ENCODE measurements at places on chromosomes 4 and X.

GRCh38 chr4:1097553-1097952 lies 15.8 kb downstream of the RNF212 start:
- DNase-seq, result no peak

- no peak for DNase-seq
Observed at GRCh38 chr4:126859314-126859713, 773.4 kb upstream of the INTU start.

DNA sequence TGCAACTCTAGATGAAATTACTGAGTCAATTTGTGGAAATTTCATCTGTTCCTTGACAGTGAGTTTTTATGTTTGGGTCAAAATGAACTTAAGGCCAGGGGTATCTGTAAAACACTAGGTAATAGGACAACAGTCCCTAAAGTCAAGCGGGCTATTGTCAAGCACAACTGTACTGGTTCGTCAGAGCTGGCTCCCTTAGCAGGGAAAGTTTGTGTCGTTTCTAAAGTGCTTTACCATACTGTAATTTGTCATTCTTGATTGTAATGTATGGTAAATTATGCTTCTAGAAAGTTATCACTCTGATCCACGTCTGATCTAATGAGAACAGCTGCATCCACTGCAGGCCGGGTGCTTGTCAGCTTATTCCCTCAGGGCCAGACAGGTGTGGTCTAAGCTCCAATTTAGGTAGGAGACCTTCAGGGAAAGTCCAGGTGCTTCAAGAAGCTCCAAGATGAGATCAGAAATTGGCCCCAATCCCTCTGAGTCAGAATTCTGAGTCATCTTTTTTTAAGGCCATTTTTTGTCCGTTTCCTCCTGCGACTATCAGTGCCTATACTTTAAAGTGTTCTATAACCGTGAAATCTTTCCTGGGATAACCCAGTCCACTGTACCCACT lies 92.2 kb downstream of the PALLD start:
- DNase-seq, result no peak

GRCh38 chr4:137471895-137472294 lies 60.4 kb downstream of the PCDH18 start:
- no peak for DNase-seq

DNA sequence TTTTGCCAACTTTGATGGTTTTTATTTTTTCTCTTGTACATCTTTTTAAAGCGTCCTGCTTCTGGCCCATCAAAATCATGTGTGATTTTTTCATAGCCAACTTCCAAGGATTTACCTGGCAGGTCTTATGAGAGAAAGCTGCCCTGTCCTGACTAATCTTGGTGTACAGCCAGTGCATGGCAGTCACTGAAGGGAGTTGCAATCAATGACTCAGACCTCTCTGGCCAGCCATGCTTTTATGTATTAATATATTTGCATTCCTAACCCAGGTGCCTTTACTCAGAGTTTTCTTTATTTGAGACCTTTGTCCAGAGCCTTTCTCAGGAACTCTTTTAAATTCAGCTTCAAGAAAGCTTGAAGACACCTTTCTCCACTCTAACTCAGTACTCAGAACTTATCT lies 691.5 kb upstream of the HTR2C start:
- no peak for DNase-seq

GRCh38 chr4:174397366-174398155 lies 113.8 kb downstream of the CEP44 start:
- no peak for DNase-seq

DNA sequence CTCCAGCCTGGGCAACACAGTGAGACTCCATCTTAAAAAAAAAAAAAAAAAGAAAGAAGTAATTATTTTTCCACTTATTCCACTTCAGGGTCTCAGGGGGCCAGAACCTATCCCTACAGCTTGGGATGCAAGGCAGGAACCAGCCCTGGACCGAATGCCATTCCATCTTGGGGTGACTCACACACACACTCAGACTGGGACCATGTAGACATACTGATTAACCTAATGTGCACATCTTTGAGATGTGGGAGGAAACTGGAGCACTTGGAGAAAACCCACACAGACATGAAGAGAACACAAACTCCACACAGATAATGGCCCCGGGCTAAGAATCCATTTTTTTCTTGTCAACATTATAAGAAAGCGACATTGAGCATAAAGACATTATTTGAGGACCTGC lies 132.5 kb downstream of the PTTG2 start:
- DNase-seq, result no peak

- DNase-seq, result no peak
Observed at GRCh38 chr4:134028421-134028820, 173.2 kb downstream of the PABPC4L start.

GRCh38 chr4:90183254-90183653 lies 56.1 kb downstream of the CCSER1 start:
- DNase-seq, result no peak

DNA sequence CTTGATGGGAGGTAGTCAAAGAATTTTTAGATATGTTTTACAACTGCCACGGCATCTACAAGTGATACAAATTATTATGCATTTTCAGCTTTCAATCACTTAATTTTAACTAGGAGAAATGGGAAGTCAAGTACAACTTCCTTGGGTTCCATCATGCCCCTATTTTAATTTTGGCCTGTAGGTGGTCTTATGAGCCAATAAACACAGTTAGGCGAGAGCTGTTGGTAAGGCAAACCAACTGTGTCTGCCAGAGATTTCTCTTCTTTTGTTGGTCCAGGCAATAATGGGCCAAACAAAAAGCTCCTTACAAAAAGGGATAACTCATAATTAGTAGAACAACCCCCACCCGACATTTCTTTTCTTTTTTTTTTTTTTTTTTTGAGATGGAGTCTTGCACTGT lies 63.3 kb upstream of the ARX start:
- no peak for DNase-seq

- DNase-seq, result no peak
Observed at GRCh38 chr4:53432528-53433424, 55.3 kb downstream of the FIP1L1 start.

DNA sequence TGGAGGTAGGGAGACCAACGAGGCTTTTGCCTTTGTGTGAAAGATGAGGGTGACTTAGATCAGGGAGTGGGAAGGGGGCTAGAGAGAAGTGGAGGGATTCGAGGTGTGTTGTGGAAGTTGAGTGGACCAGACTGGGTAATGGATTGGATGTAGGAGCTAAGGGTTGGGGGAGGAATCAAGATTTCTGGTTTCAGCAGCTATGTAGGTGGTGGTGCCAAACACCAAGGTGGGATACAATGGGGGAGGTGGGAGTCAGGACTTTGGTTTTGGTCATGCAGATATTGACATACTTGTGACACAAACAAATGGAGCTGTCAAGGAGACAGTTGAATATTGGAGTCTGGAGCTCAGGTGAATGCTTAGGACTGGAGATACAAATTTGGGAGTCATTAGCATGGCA lies 71.0 kb downstream of the TSC22D3 start:
- no peak for DNase-seq

DNA sequence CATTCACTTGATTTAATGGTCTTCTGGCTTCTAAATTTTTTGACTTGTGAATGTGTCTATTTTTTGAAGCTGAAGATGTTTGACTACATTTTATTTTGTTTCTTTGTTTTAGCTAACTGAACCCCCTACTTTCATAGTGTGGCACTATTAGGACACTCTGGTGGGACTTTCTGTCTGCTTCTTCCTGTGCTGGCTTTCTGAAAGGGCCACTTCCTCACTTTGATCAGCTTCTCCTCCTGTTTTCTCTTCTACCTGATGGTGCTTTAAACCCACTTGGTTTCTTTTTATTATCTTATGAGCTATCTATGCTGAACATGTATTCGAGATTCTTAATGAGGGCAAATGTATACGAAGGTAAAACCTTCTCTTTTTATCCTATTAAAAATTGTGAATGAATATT lies 186.1 kb upstream of the CASK start:
- no peak for DNase-seq

DNA sequence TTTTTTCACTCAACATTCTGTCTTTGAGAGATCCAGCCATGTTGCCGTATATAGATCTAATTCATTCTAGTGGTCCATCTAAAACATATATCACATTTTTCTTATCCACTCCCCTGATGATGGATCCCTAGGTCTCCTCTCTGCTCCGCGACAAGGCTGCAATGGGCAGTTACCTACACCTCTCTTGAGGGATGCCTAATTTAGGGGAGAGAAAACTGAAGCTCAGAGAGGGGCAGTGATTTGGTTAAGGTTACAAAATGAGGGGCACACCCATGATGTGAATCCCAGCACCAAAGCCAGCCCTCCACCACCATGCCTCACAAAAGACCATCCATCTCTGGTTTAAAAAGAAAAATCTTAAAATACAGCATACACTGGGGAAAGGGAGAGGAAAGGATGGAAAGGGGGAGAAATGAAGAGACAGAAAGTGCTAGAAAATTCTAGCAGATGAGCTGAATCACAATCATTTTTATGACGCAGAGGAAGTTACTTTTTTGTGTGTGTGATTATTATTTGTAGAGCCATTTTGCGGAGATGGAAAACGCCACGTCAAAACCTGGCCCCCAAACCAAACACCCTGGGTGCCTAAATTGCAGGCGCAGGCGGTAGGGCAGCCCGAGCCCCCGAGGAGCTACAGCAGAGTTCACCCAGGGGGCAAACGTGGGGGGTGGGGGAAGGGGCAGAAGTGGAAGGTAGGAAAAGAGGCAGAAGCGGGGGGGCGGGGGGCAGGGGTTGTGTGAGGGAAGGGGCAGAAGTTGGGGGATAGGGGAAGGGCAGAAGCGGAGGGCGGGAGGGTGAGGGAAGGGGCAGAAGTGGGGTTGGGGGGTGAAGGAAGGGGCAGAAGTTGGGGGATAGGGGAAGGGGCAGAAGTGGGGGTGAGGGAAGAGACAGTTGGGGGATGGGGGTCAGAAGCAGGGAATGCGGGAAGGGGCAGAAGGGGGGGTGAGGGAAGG lies 1.3 kb upstream of the TSPYL2 start:
- DNase-seq, result no peak

GRCh38 chr4:54728368-54728767 lies 70.6 kb downstream of the KIT start:
- DNase-seq, result no peak

- no peak for DNase-seq
Observed at GRCh38 chrX:33307911-33308354, 96.6 kb upstream of the DMD start.

GRCh38 chrX:136754651-136755050 lies 26.1 kb downstream of the ARHGEF6 start:
- DNase-seq, result no peak

- DNase-seq, result no peak
Observed at GRCh38 chrX:40383969-40384368, 196.8 kb upstream of the ATP6AP2 start.

DNA sequence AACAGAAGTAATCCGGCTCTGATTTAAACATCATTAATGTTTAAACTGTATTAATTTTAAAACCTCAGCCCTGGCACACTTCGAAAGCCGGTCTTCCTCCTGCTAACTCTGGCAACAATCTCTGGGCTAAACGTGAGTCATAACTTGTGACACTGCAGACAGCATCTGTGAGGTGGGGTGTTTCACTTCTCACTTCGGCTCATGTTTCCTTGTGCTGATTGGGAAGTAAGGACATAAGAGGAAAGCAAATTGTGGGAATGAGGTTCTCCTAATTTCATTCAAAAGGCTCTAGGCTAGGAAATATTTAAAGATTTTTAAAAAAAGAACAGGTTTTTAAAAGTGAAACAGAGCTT lies 139.9 kb upstream of the USP9X start:
- DNase-seq, result no peak

DNA sequence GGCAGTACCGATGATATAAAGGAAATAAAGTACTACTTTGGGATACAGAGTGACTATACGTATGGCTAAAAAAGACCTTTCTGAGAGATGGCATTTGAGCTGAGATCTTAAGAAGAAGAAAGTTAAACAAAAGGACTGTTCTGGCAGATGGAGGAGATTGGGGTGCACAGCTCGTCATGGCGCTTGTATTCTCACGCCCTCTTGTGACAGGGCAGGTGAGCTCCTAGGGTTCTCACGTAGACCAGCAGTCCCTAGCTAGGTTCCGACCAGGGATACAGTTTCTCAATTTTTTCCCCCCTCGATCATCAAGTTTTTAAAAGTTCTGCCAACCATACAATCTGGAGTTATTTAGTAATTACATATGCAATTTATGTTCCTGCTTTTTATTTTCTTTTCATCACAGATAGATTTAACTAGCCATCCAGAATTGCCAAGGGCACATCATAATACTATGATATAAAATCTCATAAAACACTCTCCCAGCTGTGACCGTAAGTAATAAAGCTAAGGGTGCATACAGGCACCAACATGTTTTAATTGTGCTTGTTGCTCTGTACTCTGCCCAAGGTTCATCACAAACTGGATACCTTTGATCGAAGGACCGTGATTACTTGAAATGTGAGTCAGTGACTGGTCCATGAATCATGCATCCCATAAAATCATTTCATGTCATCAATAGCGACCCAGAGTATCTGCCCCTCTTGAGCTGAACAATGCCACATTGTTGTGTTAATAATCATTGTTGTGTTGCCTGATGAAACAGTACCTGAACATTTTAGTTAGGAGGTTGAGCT lies 69.4 kb upstream of the ZNF518B start:
- DNase-seq, result no peak

- no peak for DNase-seq
Observed at GRCh38 chr4:68658672-68659071, 11.8 kb downstream of the UGT2B15 start.

DNA sequence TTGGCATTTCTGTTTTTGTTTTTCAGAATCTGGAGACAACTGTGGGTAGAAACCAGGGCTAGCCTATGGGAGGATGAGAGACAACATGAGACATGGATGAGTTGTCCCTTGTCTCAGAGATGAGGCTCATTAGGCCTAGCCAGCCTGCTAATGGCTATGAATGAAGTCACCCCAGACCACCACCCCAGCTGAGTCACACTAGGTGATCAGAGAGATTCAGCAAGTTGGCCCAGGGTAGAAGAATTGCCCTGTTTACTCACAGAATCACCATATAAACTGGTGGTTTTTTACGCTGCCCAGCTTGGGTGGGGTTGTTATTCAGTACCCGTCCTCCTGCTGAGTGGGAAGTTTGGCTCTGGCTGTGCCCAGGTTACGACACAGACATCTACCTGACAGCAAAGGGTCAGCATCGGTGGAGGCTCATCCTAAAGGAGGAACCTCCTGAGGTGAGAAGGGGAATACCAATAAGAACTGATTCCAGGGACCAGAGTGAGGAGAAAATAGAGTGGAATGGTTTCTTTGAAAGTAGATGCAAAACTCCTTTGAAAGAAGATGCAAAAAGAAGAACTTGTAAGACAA lies 17.2 kb upstream of the ARSJ start:
- no peak for DNase-seq

- no peak for DNase-seq
Observed at GRCh38 chr4:172083272-172083671, 270.1 kb downstream of the GALNTL6 start.

GRCh38 chr4:36426741-36427140 lies 145.3 kb downstream of the DTHD1 start:
- DNase-seq, result no peak

GRCh38 chr4:132417220-132417619 lies 731.9 kb upstream of the PCDH10 start:
- DNase-seq, result no peak

- no peak for DNase-seq
Observed at GRCh38 chr4:166065324-166065723, 192.3 kb downstream of the TLL1 start.

DNA sequence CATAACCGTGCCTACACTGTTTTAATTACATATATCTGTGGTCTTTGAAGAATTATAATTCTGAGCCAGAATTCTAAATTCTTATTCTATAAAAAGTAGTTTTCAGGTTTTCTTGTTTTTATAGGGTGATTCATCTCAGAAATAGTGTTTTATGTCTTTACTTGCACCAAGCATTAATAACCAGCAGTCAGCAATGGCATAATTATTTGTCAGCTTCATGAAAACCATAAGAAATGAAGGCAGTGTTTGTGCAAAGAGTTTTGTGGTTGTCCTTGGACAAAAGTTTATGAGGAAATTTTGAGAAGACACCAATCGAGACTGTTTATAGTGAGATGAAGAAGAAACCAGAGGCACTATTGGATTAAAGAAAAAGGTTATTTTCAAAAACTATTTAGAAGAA lies 37.2 kb downstream of the EDNRA start:
- no peak for DNase-seq
